ENCODE measurements at places on chromosomes 4 and X. TPM values are rescaled to one million over a fixed set of nuclear protein-coding genes. Genes with fewer than 3 reads are reported as not detected.

Gene PRDM8
- 5.0 TPM for polyA plus RNA-seq

Gene C4orf36
- not detected for polyA plus RNA-seq

Gene UBA1
- polyA plus RNA-seq = 160 TPM

Gene ALB
- polyA plus RNA-seq = 15.9 TPM

Gene ARMCX1
- 79.6 TPM for polyA plus RNA-seq

Gene MFAP3L
- 6.9 TPM for polyA plus RNA-seq

Gene TMPRSS11A
- polyA plus RNA-seq = 0.03 TPM

Gene NPY5R
- 3.1 TPM for polyA plus RNA-seq

Gene PORCN
- 60.1 TPM for polyA plus RNA-seq

Gene ADAM29
- polyA plus RNA-seq = not detected

Gene MAGED4B
- 25.7 TPM for polyA plus RNA-seq
